ENCODE measurements at places on chromosomes 11 and 22. TPM values are rescaled to one million over a fixed set of nuclear protein-coding genes. Genes with fewer than 3 reads are reported as not detected.

THRSP gene
- 1.1 TPM for total RNA-seq

ARRB1 gene
- 26.5 TPM for total RNA-seq

MYBPC3 gene
- 2,596 TPM for total RNA-seq

- no peak for DNase-seq
These were observed 423.2 kb downstream of the MN1 start for GRCh38 chr22:27378311-27378800.

DNA sequence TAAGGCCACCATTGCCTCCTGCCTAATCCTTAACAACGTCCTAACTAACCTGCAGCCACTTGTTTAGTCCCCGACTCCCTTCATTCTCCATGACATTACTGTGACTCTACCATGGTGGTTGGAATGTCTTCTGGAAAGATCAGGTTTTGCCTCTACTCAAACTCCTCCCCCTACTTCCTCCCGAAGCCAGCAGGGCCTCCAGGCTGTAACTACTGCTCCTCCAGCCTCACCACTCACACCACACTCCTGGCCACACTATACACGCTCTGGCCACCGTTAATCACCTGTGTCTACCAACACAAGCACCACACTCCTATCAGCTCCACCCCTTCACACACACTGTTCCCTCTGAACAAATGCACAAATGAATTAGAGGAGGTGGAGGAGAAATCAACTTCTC is 69.2 kb downstream of the PACSIN2 start:
- DNase-seq = no peak

DNA sequence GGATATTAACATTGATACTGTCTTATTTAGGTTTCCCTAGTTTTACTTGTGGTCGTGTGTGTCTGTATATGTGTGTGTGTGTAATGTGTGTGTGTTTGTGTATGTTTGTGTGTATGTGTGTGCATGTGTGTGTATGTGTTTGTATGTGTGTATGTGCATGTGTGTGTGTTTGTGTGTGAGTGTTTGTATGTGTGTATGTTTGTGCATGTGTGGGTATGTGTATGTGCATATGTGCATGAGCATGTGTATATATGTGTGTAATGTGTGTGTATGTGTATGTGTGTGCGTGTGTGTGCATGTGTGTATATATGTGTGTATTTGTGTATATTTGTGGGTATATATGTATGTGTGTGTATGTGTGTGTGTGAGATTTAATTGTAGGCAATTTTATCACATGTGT is 17.3 kb upstream of the DNAL4 start:
- DNase-seq = no peak

TRMT112 gene
- 83.4 TPM for total RNA-seq

GRCh38 chr22:36021606-36022153 is 6.9 kb downstream of the RBFOX2 start:
- DNase-seq = no peak

DNA sequence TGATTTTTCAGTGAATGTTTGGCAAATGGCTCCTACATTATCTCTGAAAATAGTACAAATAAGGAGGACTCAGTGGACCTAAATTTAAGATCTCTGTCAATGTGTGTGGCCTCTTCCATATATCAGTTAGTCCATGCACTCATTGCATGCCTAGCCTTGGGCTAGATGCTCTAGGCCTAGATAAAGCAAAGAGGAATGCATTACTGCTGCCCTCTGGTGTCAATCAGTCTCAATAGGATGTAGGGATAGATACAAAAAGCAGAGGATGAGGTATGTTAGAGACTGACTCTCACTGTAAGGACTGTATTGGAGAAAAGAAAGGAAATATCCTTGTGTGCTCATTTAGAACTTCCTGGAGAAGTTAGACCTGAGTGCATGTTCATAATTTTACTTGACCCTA is 42.0 kb downstream of the MS4A2 start:
- DNase-seq = no peak

ROM1 gene
- total RNA-seq = 1.7 TPM

ST14 gene
- 2.1 TPM for total RNA-seq

- no peak for DNase-seq
These were observed 1676.0 kb upstream of the RAG2 start for GRCh38 chr11:38274031-38274430.

DNA sequence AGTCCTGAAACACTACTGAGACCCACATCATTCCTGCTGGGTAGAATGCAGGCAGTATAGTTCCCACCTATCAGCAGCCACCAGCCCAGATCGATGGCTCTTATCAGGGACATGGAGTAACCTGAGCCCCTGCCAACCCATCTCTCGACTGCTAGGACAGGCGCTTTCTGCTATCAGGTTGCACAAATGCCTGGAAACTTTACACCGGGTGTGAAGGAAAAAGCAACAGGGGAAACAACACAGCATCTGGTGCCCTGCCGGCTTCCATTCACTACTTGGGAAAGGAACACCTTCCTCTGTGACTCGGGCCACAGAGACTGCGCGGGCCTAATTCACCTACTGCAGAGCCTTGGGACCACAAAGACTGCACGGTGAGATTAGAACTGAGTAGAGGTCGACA is 18.5 kb downstream of the RBFOX2 start:
- no peak for DNase-seq

- no peak for DNase-seq
These were observed 1059.5 kb downstream of the FAM181B start for GRCh38 chr11:81674211-81674610.

SLC25A17 gene
- 3.3 TPM for total RNA-seq

ADORA2A gene
- 4.1 TPM for total RNA-seq

DNA sequence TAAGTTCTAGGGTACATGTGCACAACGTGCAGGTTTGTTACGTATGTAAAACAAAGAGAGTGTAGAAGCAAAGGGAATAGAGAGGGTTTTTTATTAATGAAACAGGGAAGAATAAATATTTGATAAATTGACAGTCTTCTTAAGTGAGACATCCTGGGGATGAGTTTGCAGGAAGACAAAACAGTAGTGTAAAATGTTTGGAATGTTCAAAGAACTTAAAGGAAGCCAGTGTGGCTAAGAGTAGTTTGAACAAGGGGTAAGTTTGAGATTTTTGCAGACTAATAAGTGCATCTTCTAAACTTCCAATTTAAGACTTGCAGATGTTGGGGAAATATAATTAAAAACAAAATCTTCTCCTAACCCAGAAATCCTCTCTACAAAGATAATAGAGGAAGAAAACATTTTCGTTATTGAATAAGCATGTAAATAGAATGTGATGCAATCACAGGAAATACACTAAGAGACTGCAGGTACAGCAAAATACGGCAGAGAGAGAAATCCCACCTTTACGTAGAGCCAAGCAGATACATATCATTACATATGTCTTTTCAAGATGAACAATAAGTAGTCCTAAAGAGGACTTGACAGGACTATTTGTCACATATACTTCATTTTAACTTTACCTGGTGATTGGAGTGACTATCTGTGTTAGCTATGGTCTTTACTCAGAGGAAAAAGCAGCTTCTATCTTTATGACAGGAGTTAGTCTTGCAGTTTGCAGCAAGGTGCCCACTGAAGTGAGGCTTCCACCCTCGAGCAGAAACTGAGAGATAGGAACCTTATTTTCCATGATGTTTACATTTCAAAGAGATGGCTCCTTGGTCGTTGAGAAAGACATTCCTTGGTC is 402.1 kb downstream of the CNTN5 start:
- no peak for DNase-seq

GPR83 gene
- total RNA-seq = 0.17 TPM

- no peak for DNase-seq
These were observed 670.2 kb downstream of the TBC1D22A start for GRCh38 chr22:47432683-47433082.

DNA sequence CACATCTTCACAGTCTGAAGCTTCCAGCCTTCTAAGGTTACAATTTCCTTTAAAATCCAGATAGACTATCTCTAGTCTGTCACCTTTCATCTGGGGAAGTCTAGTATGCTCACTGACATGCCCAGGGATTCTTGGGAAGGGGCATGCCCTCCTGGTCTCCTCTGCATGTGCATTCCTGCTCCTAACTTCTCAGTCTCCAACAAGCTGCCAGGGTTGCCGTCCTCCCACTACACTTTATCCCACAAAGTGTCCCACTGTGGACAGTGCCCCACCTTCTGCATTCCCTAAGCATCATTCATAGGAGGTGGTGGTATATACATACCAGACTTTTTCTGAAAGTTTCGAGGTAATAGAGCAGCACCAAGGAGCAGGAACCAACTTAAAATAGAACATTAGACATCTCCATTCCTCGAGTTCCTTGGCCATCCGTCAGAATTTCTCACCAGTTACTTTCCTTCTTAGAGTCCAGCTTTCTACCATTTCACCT is 28.7 kb downstream of the EIF3F start:
- DNase-seq = no peak

CAPN5 gene
- 2.5 TPM for total RNA-seq
